ENCODE measurements at places on chromosomes 16 and 17. TPM values are rescaled to one million over a fixed set of nuclear protein-coding genes. Genes with fewer than 3 reads are reported as not detected.

DNA sequence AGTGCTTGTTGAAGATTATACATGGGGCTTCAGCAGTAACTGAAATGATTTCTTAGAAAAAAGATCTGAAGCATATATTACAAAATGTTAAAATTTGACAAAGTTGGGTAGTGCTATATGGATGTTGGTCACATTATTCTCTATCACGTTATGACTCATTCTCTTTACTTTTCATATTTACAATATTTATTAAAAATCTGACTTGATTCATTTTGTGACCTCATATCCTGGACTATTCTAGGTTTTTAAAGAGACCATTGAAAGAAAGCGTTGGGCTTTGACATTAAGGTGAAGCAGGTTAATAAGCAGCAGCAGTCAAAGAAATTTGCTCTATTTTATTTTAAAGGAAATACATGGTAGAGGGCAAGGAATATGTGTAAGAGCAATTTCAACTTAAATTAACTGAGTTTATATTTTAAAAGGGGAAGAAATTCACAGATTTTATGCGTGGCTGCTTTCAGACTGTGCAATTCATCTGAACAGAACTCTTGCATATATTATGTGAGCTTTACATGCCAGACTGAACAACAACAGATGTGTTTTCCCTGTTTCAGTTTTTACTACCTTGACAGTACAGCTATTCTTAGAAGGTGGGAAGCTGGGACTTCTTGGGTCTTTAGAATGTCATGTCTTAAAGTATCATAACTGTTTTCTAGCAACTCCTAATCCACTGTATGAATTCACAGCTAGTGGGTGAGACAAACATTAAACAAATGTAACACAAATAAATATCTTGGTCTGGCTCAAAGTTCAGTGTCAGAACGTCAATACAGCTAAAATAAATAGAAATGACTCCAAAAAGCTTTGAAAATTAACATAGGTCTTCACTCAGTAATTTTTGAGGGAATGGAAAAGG lies 10.4 kb upstream of the FAM20A start:
- H3K36me3 ChIP-seq, result no peaks in the 10 kb centered on the region
- DNase-seq, result no peak
- H3K27me3 ChIP-seq, result no peaks in the 10 kb centered on the region
- no peaks in the 10 kb centered on the region for H3K4me1 ChIP-seq
- H3K27ac ChIP-seq, result no peak overlapping the region

- no peaks in the 10 kb centered on the region for H3K36me3 ChIP-seq
- peaks cover 23% of the 10 kb centered on the region for H3K4me1 ChIP-seq
- H3K27ac ChIP-seq, result no peak overlapping the region
- H3K4me3 ChIP-seq, result no peak overlapping the region
Measured at GRCh38 chr16:89460556-89460955, 29.8 kb downstream of the ANKRD11 start.

DNA sequence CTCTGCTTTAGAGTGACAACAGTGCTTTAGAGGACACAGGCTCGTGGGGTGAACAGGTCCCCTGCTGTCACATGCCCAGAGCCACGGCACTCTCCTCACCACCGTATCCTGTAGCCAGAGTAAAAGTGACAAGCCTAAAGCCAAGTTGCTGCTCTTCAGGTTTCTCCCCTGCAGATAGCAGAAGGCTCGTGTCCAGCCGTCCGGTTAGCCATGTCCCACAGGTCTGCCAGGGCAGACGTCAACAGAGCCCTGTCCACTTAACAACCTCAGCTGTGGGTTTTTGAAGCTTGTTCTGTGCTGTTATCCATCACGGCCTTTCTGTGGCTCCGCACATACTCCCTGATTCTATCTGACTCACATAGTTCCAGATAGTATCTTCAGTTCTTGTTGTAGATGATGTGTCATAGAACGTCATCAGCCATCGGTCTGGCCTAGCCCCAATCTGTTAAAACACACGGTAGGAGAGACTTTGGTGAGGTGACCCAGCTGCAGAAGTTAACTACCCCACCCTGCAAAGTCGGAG lies 100.7 kb downstream of the SOCS1 start:
- H3K4me1 ChIP-seq, result peaks cover 26% of the 10 kb centered on the region
- H3K36me3 ChIP-seq, result no peaks in the 10 kb centered on the region
- H3K4me3 ChIP-seq, result no peak overlapping the region
- no peaks in the 10 kb centered on the region for H3K27me3 ChIP-seq
- no peak overlapping the region for H3K27ac ChIP-seq

Gene KRTAP4-6
- not detected for total RNA-seq

- H3K27me3 ChIP-seq, result no peaks in the 10 kb centered on the region
- H3K4me1 ChIP-seq, result no peaks in the 10 kb centered on the region
- no peak overlapping the region for H3K4me3 ChIP-seq
- H3K36me3 ChIP-seq, result no peaks in the 10 kb centered on the region
- H3K27ac ChIP-seq, result no peak overlapping the region
Measured at GRCh38 chr16:85491058-85491771, 121.9 kb upstream of the GSE1 start.

- no peaks in the 10 kb centered on the region for H3K36me3 ChIP-seq
- peaks cover 7% of the 10 kb centered on the region for H3K27me3 ChIP-seq
- H3K4me1 ChIP-seq, result peaks cover 24% of the 10 kb centered on the region
- H3K27ac ChIP-seq, result peak within 1 kb of the TSS; percentile 86
- H3K4me3 ChIP-seq, result peak within 1 kb of the TSS; percentile 53
Measured at GRCh38 chr16:24255456-24256371, at the start of gene CACNG3. CACNG3 (plus strand) TSS chr16:24256335; CDS start chr16:24256755, 420 bp downstream.

DNA sequence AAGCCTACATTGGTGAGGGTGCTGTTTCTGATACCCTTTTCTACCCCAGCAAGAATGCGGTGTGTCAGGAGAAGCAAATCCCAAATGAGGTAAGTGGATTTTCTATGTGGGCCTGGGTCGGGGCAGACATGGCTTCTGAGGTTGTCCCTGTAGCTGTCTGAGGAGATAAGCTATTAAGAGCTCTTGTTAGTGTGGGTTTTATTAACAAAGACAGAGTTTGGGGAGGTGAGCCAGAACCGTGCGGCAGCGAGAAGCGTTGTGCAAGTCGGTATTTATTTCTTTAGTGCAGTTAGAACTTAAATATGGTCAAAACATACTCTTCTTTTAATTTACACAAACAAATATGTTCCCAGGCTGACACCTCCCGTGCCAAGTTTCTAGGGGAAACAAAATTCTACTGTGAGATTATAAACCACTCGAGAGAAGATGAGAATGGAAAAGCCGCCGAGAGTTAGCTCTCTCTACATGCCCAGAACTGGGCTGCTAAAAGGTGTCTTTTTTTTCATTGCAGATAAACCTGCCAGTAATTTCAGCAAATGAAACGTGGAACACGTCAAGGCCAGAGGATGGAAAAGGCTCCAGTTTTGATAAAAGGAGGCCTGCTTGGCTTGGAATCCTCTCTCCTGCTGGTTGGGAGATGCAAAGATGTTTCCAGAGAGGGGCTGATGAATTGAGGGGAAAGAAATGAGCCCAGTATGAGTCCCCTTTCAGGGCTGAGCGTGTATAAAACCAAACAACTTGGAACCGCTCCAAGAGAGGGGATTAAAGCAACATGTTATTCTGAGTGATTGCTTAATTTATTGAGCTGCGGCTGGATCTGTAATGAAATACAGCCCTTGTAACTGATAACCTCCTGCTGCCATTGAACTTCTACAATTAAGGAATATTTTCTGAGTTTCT lies 254.6 kb downstream of the MRTFB start:
- no peak overlapping the region for H3K4me3 ChIP-seq
- peak; percentile 95 for DNase-seq
- peaks cover 26% of the 10 kb centered on the region for H3K4me1 ChIP-seq
- H3K27ac ChIP-seq, result peak overlapping the region; percentile 39
- no peaks in the 10 kb centered on the region for H3K27me3 ChIP-seq

GRCh38 chr17:50396261-50397110 lies 837 bp downstream of the LRRC59 start:
- peaks cover 39% of the 10 kb centered on the region for H3K36me3 ChIP-seq
- peak overlapping the region; percentile 82 for H3K4me3 ChIP-seq
- peak overlapping the region; percentile 83 for H3K27ac ChIP-seq
- H3K27me3 ChIP-seq, result no peaks in the 10 kb centered on the region
- peaks cover 10% of the 10 kb centered on the region for H3K4me1 ChIP-seq

GRCh38 chr16:82660075-82660645 lies 33.4 kb downstream of the CDH13 start:
- DNase-seq, result peak; percentile 45
- H3K4me3 ChIP-seq, result no peak overlapping the region
- no peaks in the 10 kb centered on the region for H3K36me3 ChIP-seq
- no peak overlapping the region for H3K27ac ChIP-seq
- H3K4me1 ChIP-seq, result peaks cover 1% of the 10 kb centered on the region

DNA sequence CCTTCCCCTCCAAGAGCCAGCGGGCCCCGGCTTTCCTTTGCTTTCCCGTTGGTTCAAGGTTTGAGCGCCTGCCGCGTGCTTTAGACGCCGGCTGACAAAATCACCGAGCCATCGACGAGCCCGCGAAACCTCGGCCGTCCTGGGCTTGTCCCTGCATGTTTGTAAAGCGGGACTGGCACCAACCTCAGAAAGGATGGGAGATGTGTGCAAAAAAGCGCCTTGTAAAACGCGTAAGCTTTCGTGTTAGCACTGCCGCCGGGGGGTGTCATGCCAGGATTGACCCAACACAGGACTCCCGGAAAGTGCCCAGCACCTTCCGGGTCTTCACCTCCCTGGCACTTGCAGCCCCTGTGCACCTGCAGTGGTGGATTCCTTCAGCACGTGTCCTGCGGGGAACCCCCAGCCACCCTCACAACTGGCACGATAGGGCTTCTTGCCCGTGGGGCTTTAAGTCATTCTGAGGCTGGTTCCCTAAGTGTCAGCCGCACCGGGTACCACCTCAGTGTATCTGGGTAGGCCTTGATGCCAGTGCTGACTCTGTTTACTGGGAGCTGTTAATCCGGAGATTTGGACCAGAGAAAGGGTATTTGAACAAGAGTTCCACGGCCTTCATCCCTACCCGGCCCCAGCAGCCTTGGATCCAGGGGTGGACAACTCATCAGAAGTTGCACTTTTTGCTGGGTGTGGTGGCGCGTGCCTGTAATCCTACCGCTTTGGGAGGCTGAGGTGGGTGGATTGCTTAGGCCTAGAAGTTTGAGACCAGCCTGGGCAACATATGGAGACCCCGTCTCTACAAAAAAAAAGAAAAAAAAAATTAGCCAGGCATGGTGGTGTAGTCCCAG lies 817 bp downstream of the NDUFAF8 start:
- peak; percentile 45 for DNase-seq
- H3K27me3 ChIP-seq, result no peaks in the 10 kb centered on the region
- peak overlapping the region; percentile 84 for H3K4me3 ChIP-seq
- H3K4me1 ChIP-seq, result peaks cover 7% of the 10 kb centered on the region
- peak overlapping the region; percentile 85 for H3K27ac ChIP-seq

- no peaks in the 10 kb centered on the region for H3K4me1 ChIP-seq
- H3K36me3 ChIP-seq, result no peaks in the 10 kb centered on the region
- H3K4me3 ChIP-seq, result peak within 1 kb of the TSS; percentile 59
Measured at GRCh38 chr16:30183233-30184095, at the start of gene CORO1A. CORO1A (plus strand) TSS chr16:30183602; CDS start chr16:30185210, 1,608 bp downstream.

Data from A673 (cell line).